ENCODE measurements at places on chromosomes 2 and 18. TPM values are rescaled to one million over a fixed set of nuclear protein-coding genes. Genes with fewer than 3 reads are reported as not detected.
A peak's percentile ranks its signal among the peaks of the same experiment; 100 is the strongest.

DNA sequence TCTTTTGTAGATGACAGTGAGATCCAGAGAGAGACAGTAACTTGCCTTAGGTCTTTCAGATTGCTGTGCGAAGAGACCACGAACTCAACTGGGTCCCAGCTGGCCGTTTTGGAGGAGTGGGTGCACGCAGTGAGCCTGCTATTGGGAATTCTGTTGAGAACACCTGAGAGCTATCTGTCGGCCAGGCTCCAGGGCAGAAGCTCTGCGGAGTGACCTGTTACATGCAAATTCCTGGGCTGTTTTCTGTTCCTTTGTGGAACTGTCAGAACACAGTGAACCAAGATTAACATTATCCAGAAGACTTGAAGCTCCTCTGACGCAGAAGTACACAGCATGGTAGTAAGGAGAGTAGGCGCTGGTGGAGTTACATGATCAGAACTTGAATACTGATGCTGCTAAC, 99.5 kb upstream of the LMAN1 start:
- H3K27ac ChIP-seq, result no peak overlapping the region
- H3K36me3 ChIP-seq, result no peaks in the 10 kb centered on the region
- no peak overlapping the region for H3K4me3 ChIP-seq
- no peaks in the 10 kb centered on the region for H3K4me1 ChIP-seq

The SNTG2 gene
- 1.3 TPM for total RNA-seq

The CRACDL gene
- 0.27 TPM for total RNA-seq

The SIX3 gene
- not detected for total RNA-seq

DNA sequence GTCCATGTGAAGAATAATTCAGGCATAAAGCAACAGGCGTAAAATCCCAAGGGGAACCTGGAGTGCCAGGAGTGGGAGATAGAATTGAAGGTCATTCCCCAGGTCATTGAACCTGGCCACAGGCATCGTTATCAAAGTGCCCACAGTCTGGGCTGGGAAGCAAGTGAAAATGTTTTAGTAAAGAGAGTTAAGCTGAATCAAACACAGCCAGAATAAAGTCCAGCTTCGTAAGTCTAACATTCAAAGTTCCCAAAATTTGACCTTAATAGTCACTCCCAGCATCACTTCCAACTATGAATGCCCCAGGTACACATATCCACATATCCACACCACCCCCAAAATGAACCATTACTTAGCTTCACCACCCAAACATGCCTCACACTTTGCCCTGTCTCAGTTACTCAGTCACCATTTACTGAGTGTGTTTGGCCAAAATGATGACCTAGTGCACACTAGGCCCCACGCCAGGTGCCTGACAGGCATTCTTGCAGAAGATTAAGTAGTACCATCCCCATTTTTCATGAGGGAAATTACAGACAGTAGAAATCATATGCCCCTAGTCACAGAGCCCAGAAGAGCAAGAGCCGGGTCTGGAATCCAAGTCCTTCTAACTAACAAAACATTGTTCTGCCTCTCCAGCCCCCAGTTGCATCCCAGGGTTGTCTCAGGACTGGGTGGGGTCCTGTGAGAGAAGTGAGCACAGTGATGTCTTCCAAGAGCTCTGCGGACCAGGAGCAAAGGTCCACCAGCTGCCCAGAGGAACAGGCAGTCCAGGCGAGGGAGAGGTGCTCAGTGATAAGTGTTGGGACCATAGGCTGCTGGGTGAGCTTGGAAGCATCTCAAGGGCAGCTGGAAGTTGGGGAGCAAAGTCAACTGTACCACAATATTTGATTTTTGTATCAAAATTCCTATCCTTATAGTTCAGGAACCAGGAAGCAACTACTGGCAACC, 65.2 kb upstream of the MYCN start:
- no peak for DNase-seq
- no peaks in the 10 kb centered on the region for H3K27me3 ChIP-seq
- H3K4me3 ChIP-seq, result no peak overlapping the region
- no peak overlapping the region for H3K27ac ChIP-seq
- H3K4me1 ChIP-seq, result no peaks in the 10 kb centered on the region

DNA sequence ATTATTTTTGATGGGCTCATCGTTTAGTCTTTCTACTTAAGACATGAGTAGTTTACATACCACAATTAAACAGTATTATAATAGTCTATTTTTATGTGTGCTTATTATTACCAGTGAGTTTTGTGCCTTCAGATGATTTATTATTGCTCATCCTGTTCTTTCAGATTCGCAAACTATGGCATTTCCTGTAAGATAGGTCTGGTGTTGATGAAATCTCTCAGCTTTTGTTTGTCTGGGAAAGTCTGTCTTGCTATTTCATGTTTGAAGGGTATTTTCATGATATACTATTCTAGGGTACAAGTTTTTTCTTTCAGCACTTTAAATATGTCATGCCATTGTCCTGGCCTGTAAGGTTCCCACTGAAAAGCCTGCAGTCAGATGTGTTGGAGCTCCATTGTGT, 101.3 kb downstream of the DNAH7 start:
- DNase-seq, result no peak
- no peaks in the 10 kb centered on the region for H3K36me3 ChIP-seq
- no peaks in the 10 kb centered on the region for H3K4me1 ChIP-seq
- H3K4me3 ChIP-seq, result no peak overlapping the region
- H3K27me3 ChIP-seq, result no peaks in the 10 kb centered on the region
- H3K27ac ChIP-seq, result no peak overlapping the region

DNA sequence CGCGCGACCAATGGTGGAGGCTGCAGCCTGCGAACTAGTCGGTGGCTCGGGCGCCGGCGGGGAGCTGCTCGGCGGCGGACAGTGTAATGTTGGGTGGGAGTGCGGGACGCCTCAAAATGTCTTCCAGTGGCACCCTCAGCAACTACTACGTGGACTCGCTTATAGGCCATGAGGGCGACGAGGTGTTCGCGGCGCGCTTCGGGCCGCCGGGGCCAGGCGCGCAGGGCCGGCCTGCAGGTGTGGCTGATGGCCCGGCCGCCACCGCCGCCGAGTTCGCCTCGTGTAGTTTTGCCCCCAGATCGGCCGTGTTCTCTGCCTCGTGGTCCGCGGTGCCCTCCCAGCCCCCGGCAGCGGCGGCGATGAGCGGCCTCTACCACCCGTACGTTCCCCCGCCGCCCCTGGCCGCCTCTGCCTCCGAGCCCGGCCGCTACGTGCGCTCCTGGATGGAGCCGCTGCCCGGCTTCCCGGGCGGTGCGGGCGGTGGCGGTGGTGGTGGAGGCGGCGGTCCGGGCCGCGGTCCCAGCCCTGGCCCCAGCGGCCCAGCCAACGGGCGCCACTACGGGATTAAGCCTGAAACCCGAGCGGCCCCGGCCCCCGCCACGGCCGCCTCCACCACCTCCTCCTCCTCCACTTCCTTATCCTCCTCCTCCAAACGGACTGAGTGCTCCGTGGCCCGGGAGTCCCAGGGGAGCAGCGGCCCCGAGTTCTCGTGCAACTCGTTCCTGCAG, at the start of gene HOXD9:
Gene HOXD9 (plus strand): TSS at position 37 of the 728 bp plus-strand sequence. CDS start 50 bp downstream, at position 87.
- H3K36me3 ChIP-seq, result no peaks in the 10 kb centered on the region
- peaks cover 91% of the 10 kb centered on the region for H3K27me3 ChIP-seq
- no peaks in the 10 kb centered on the region for H3K4me1 ChIP-seq
- DNase-seq, result peak; percentile 34
- no peak within 1 kb of the TSS for H3K27ac ChIP-seq

GRCh38 chr2:151189125-151189524, 72.5 kb downstream of the RBM43 start:
- H3K4me3 ChIP-seq, result no peak overlapping the region
- H3K27ac ChIP-seq, result no peak overlapping the region
- no peaks in the 10 kb centered on the region for H3K36me3 ChIP-seq
- no peaks in the 10 kb centered on the region for H3K27me3 ChIP-seq
- no peaks in the 10 kb centered on the region for H3K4me1 ChIP-seq

The SERPINB10 gene
- not detected for total RNA-seq

GRCh38 chr2:191573216-191573615, 104.7 kb upstream of the NABP1 start:
- H3K36me3 ChIP-seq, result no peaks in the 10 kb centered on the region
- H3K27me3 ChIP-seq, result peaks cover 4% of the 10 kb centered on the region
- H3K27ac ChIP-seq, result no peak overlapping the region
- DNase-seq, result no peak

DNA sequence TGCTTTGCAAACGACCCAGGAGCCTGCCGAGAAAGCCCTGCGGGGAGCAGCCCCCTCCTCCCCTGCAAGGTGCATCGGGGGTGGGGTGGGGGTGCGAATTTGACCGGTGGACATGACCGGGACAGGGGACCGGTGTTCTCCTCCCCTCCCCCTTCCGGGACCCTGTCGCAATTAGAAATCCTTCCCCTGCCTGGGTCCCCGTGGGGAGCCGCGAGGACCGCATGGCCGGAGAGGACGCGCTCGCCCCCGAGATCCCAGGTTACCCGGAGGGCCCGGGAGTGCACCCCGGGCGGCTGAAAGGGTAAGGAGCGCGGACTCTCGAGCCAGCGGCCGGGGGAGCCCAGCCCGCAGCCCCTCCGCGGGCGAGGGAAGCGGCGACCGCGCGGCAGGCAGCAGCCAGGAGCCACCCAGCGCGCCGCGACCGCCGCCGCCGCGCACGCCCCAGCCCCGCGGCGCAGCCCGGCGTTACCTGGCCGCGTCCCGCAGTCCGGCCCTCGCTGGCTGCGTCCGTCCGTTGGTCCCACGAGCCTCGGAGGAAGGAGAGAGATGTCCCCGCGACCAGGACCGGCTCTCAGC, 482 bp downstream of the DLGAP1 start:
- no peaks in the 10 kb centered on the region for H3K4me1 ChIP-seq
- H3K4me3 ChIP-seq, result no peak overlapping the region
- no peak for DNase-seq
- no peak overlapping the region for H3K27ac ChIP-seq

- H3K4me1 ChIP-seq, result no peaks in the 10 kb centered on the region
- DNase-seq, result no peak
- no peak overlapping the region for H3K4me3 ChIP-seq
- H3K27me3 ChIP-seq, result no peaks in the 10 kb centered on the region
- H3K36me3 ChIP-seq, result no peaks in the 10 kb centered on the region
Observed at GRCh38 chr2:199439066-199439465, 18.7 kb downstream of the SATB2 start.

- H3K27me3 ChIP-seq, result no peaks in the 10 kb centered on the region
- H3K4me1 ChIP-seq, result no peaks in the 10 kb centered on the region
- peaks cover 5% of the 10 kb centered on the region for H3K36me3 ChIP-seq
- H3K27ac ChIP-seq, result no peak overlapping the region
- no peak overlapping the region for H3K4me3 ChIP-seq
Observed at GRCh38 chr2:152740743-152741328, 22.4 kb downstream of the ARL6IP6 start.

DNA sequence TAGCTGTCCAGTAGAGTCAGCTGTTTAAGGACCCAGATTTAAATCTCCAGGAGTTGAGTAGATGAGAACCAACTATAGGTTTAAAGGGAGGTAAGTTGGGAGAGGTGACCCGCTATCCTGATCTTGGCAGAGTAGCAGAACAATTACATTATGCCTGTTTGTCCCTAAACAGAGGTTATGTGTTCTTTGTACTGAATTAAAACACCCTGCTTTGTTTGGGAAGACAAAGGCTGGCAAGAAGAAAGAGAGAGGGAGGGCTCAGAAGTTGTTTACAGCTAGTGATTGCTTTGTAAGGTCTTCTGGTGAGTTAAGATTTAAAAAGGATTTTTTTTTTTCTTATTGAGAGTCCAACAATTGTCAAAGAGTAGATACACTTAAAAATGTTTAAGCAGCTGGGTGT, 37.3 kb downstream of the USP14 start:
- H3K36me3 ChIP-seq, result peaks cover 27% of the 10 kb centered on the region
- H3K4me3 ChIP-seq, result no peak overlapping the region
- DNase-seq, result no peak
- no peaks in the 10 kb centered on the region for H3K27me3 ChIP-seq
- H3K4me1 ChIP-seq, result no peaks in the 10 kb centered on the region

The SIGLEC15 gene
- total RNA-seq, result not detected

GRCh38 chr18:25650201-25650941, 298.4 kb upstream of the ZNF521 start:
- no peak overlapping the region for H3K27ac ChIP-seq
- H3K36me3 ChIP-seq, result no peaks in the 10 kb centered on the region
- no peak for DNase-seq

- no peaks in the 10 kb centered on the region for H3K4me1 ChIP-seq
- no peak overlapping the region for H3K4me3 ChIP-seq
- no peak for DNase-seq
- no peaks in the 10 kb centered on the region for H3K36me3 ChIP-seq
- H3K27me3 ChIP-seq, result peaks cover 5% of the 10 kb centered on the region
Observed at GRCh38 chr18:55779691-55780585, 191.9 kb upstream of the TCF4 start.

- no peaks in the 10 kb centered on the region for H3K4me1 ChIP-seq
- H3K27ac ChIP-seq, result no peak overlapping the region
- no peaks in the 10 kb centered on the region for H3K36me3 ChIP-seq
- H3K4me3 ChIP-seq, result no peak overlapping the region
- DNase-seq, result no peak
Observed at GRCh38 chr18:31203096-31203793, 40.6 kb upstream of the DSC1 start.

DNA sequence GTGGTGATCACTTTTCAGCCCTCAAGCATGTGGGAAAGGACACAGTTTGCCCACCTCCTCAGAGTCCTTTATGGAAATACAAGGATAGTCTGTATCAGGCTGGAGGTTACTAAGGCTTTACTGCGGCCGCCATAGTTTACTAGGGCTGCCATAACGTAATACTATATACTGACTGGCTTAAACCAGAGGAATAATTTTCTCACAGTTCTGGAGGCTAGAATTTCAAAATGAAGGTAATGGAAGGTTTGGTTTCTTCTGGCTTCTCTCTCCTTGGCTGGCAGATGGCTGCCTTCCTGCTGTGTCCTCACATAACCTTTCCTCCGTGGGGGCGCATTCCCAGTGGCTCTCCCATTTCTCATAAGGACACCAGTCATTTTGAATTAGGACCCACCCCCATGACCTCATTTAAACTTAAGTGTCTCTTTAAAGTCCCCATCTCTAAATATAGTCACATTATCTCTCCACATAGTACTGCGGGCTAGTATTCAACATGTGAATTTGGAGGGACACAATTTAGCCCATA, 12.5 kb upstream of the ATIC start:
- no peaks in the 10 kb centered on the region for H3K36me3 ChIP-seq
- H3K4me1 ChIP-seq, result no peaks in the 10 kb centered on the region

DNA sequence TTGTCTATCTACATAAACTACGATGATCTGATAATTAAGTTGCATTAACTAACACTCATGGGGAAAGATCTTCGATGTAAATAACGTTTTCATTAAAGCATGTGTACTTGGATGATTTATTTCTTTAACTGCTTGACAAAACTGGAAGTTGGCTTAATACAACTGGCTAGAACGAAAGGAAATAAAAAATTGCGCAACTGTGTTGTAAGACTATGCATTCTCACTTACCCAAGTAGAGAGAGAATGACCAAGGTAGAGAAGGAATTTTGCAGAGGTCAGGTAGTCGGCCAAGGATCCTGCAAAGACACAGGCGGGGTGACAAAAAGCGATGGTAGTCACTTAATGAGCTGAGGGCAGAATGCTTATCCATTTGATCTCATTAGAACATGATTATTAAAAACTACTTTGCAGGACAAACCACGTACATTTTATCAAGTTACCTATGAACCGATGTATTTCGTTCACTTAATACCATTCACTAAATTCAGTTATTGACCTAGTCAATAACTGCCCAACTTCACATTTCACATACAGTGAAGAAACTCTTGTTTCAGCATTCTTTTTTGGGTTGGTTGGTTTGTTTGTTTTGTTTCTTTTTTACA, 900 bp downstream of the SLC40A1 start:
- H3K27ac ChIP-seq, result peak overlapping the region; percentile 52
- H3K36me3 ChIP-seq, result no peaks in the 10 kb centered on the region
- no peak for DNase-seq
- peaks cover 4% of the 10 kb centered on the region for H3K4me1 ChIP-seq
- peak overlapping the region; percentile 71 for H3K4me3 ChIP-seq
